ENCODE measurements at places on chromosomes 6 and 20.

DNA sequence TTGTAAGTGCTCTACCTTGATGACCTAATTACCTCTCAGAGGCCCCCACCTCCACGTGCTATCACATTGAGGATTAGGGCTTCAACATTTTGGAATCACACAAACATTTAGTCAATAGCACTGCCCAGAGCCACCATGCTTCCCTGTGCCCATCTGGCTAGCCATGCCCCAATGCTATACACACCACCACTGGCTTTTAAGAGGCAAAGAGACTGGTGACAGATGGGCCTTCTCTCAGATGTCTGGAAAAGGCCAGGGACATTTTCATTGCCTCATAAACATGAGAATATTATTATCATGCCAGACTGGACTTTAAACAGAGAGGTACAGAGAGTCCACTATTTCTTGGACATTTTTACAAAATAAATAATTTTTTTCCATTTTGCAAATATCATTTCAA, 29.8 kb downstream of the TRMT6 start:
- no peak for DNase-seq

- no peak for DNase-seq
These were observed 27.8 kb upstream of the CENPW start for GRCh38 chr6:126312013-126312665.

DNA sequence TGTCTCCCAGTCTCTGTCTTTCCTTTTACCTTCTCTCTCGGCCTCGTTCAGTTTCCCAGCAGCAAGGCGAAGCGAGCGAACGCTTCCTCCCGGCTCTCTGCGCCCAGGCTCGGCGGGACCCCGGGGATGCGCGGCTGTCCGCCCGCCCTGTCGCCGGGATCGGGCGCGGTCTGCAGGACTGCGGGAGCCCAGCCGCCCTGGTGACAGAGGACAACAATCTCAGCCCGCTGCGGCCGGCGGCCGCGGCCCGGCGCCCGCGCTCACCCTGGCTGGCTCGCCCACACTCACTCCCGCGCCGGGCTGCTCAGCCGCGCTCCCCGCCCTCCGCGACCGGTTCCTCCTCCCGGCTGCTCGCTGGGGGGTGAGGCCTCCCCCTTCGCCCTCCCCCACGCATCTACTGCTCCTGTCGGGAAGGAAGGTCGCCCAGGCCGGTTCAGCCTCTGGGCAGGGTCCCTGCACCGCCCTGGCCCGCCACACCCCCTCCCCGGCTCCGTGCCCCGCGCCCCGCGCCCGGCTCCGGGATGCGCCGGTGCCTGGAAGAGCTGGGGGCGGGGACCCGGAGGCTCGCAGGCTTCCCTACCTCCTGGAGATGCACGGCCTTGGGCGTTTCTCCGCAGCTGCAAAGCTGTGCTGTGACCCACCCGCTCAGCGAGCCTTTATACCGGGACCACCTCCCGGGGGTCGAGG, 410 bp downstream of the SYNE1 start:
- peak; percentile 31 for DNase-seq

DNA sequence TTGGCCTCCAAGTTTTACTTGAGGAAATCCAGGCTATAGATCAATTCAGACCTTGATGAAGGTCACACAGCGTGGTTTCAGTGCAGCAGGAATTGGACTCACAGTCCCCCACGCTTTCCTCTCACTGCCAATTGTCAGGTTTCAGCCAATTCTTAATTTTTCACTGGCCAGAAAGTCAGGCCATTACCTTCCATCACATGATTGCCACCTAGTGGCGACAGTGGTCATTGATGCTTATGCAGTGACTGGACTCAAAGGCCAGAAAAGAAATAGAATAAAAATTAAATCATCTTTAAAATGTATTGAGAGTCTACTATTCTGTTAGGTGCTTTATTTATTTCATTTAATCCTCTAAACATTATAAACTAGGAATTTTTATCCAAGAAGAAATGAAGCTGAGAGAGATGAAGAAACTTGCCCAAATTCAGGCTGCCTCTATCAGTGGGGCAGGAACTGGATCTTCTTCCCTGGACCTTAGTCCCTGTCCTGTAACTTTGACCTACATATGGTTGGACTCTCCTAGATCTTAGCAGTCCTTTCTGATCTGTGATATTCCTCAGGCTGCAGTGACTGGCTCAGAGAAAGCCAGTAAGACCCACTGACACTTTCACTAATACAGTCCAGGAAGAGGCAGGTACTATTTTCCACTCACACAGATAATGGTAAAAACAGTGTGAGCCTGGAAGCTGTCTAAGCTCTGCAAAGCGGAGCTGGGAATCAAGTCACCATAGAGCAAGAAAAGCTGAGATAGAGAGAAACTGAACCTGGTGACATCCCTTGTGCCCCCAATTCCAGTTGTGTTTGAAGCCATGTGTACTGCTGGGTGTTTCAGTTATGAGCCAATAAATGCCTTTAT, 133.3 kb downstream of the ELOVL4 start:
- DNase-seq: peak; percentile 57

- DNase-seq: no peak
These were observed 33.1 kb downstream of the FGD2 start for GRCh38 chr6:37038292-37039198.

GRCh38 chr6:16061818-16062217, 67.1 kb upstream of the MYLIP start:
- no peak for DNase-seq

DNA sequence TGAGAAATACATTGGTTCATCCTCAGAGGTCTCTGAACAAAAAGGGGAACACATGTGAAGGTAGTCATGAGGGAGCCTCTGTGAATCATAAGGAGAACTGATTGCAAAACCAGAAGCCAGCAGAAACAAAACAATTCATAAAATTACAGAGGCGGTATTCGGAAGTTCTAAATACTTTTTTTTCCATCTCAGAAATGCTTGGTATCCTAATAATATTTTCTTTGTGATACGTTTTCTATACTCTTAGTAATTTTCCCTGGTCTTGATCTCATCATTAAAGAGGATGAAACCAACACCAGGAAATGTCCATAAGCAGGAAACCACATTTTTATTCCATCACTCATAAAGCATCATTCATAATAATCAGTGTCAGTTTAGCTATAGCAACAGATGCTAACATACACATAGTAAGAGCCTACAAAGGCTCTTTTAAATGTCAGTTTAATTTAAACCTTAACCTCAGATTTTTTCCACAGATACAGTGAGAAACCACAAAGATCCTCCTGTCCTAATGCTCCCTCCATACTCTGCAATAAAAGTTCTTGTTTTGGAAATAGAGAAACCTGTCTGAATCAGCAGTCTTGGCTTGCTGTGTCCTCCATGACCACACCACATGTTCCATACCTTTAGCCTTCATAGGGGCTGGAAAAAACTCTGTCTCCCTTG, 29.2 kb downstream of the SGK1 start:
- no peak for DNase-seq

GRCh38 chr20:43925801-43926200, 11.1 kb downstream of the TOX2 start:
- DNase-seq: no peak
